ENCODE measurements at places on chromosomes 4 and X. TPM values are rescaled to one million over a fixed set of nuclear protein-coding genes. Genes with fewer than 3 reads are reported as not detected.

DNA sequence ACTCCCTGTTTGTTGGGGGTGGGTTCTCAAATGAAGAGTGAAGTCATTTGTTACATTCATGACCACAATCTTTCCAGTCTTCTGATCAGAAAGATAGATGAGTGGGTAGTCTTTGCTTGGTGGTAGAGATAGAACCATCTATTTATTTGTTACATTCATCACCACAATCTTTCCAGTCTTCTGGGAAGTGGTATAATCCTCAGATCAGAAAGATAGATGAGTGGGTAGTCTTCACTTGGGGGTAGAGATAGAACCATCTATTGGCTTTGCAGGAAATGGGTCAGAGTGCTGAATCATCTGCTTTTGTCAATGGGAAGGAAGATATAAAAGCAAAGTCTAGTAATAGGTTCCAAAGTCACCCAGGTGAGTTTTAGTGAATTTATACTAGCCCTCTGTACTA is 64.2 kb upstream of the EPGN start:
- DNase-seq = no peak

Gene P2RY10
- 60.7 TPM for total RNA-seq

DNA sequence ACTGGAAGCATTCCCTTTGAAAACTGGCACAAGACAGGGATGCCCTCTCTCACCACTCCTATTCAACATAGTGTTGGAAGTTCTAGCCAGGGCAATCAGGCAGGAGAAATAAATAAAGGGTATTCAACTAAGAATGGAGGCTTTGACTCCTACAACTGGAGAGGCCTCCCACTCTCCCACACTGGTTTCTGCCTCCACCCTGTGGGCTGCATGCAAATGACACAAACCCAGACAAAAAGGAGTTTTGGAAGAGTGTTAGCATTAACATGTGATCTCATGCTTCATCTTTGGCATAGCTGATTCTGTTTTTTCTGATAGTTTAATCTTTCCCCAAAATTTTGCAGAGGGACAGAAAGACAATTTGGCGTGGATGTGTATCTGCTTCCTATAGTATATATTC is 80.8 kb upstream of the IQCM start:
- no peak for DNase-seq

- no peak for DNase-seq
Measured at GRCh38 chrX:119622356-119623232, 16.4 kb upstream of the NKRF start.

Gene ARHGAP36
- not detected for total RNA-seq

Gene CCDC149
- total RNA-seq = 0.20 TPM

GRCh38 chr4:96698831-96699230 is 858.9 kb downstream of the PDHA2 start:
- DNase-seq = no peak

Gene GIMD1
- not detected for total RNA-seq

Gene IL21
- not detected for total RNA-seq

Gene MAB21L2
- not detected for total RNA-seq

Gene ELK1
- total RNA-seq = 37.8 TPM

DNA sequence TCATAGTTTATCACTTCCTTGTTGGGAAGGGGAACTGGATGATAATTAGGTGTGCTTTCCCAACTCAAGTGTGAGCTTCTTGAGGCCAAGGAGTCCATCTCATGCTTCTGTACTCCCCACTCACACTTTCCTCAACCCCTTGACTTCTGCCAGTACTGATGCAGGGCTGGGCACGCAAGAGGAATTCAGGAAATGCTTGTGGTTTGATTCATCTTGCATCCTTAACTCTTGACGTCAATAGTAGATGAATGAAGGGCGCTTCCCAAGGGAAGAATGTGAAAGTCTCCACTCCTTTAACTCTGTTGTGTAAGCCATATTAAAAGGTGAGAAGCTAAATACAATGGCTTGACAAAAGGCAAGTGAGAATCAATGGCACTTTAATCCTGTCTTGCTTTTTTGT is 101.8 kb downstream of the AGTR2 start:
- no peak for DNase-seq

DNA sequence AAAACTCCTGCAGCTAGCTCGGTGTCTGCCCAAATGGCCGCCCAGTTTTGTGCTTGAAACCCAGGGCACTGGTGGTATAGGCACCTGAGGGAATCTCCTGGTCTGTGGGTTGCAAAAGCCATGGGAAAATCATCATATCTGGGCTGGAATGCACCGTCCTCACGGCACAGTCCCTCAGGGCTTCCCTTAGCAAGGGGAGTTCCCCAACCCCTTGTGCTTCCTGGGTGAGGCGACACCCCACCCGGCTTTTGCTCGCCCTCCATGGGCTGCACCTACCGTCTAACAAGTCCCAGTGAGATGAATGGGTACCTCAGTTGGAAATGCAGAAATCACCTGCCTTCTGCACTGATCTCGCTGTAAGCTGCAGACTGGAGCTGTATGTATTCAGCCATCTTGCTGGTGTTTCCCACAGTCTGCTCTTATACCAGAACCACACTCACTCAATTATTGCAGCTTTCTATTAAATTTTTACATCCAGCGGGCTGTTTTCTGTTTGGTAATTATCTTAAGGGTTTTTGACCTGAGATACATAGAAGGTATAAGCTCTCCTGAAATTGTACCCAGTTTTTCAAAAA is 36.7 kb upstream of the NPNT start:
- DNase-seq = no peak

DNA sequence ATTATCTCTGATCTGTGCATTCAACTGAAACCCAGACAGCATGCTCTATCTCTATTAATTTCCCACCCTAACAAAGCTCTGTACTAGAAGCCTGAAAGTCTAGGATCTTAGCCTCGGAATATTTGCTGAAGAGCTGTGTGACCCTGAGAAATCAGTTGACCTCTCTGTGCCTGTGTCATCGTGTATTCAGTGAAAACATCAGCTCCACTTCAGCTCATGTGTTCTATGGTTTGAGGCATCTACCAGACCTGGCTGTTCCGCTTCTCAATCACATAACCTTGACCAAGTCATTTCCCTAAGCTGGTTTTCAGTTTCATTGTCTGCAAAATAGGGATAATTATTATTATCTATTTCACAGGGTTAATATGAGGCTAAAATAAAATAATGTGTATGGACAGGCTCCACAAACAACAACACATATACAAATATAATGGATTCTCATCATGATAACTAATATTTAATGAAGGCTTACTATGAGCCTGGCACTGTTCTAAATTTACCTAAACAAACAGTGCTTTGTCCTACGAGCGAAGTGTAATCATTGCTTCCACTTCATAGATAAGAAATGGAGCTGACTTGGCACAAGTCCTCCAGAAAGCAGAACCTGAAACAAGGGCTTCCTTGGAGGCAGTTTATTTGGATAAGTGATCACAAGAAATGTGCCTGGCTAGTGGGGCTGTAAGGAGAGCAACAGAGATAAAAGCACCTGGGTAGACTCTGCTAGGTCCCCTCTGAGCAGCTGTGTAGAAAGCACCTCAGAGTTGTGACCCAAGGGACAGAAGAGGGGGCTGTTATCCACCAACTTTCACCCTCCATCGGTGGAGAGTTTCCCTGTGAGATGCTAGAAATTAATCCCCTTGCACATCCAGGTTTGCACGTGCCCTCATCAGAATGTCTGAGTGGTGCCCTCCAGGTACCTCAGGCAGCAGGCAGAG is 356.9 kb downstream of the RAB28 start:
- no peak for DNase-seq

Gene MAGEB17
- not detected for total RNA-seq

- no peak for DNase-seq
Measured at GRCh38 chr4:38193236-38193863, 233.2 kb downstream of the PTTG2 start.

- DNase-seq = no peak
Measured at GRCh38 chr4:25060963-25061340, 30.2 kb upstream of the LGI2 start.

GRCh38 chr4:24089851-24090534 is 200.1 kb upstream of the PPARGC1A start:
- no peak for DNase-seq

- no peak for DNase-seq
Measured at GRCh38 chrX:107102980-107103379, 15.6 kb downstream of the RBM41 start.

DNA sequence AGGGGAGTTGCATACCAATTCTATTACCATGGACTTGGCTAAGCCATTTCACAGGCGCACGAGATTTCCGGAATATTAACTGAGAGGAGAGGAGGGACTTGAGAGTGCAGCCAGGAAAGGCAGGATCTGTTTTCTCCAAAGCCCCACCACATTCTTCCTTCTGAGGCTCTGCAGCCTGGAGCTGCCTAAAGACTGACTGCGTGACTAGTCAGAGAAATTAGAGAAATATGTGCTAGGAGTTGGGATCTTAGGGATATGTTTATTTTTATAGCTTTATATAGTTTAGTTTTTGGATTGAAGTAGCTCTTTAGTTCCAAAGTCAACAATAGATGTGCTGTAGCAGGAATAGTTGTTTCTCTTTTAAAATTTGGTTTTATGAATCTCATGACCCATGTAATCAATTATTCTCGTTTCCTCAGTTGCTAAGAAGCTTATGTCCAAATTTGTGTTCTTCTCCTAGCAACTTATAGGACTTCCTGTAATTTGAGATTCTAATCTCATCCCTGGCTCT is 300.1 kb upstream of the DDX53 start:
- no peak for DNase-seq

DNA sequence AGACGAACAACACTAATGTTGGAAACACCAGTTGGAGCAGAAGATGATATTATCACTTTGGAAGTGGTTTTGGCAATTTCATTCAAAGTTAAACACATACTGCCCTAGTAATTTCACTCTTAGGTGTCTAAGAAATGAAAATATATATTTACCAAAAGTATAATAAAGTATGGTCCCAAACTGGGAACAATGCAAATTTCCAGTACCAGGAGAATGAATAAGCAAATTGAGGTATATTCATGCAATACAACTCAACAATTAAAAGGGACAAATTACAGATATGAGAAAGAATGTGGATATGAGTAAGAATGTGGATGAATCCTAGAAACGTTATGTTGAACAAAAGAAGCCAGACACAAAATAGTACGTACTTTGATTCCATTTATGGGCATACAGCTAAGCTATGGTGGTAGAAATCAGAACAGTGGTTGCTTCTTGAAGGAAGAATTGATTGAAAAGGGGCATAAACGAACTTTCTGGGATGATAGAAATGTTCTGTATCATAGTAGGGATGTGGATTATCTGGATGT is 10.0 kb downstream of the ELMOD2 start:
- DNase-seq = no peak

DNA sequence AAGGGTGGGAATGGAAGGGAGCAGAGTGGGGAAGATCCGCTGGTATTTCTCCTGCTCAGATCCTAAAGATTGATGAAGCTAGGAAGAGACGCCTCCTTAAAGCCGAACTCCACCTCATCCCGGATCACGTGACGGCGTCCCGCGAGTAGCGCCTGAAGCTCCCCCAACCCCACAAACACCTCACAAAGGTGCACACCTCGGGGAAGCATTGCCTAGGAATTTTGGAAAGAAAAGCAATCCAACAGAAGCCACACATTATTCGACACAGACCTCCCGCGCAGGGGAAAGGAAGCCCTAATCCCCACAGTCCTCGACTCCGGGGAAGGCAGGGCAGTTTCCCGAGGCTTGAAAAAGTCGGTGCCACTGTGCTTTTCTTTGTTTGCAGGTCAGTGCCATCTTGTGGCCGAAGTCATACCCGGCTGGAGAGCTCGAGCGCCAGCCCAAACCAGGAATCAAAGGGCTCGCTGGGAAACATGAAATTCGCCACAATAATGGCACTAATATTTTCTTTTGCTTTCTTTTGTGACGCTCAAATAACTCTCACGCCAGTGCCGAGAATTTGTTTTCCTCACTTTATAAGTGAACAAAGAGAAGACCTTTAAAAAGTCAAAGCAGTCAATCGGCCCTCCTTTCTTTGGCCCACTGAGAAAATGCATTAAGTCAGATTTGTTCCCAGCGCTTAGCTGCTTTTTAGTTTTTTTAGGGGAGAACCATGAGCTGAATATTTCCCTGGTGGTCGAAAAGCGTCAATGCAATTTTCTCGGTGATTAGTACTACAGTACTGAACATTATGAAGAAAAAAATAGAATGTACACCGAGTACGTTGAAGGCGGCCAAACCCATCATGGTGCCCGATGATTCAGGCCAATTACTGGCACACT is at the start of gene NPY1R:
Gene NPY1R, minus strand, starts transcription at position 71 of the 881 bp plus-strand sequence. CDS start 6,042 bp downstream, outside the sequence.
- DNase-seq = no peak

Gene NOA1
- 22.1 TPM for total RNA-seq

DNA sequence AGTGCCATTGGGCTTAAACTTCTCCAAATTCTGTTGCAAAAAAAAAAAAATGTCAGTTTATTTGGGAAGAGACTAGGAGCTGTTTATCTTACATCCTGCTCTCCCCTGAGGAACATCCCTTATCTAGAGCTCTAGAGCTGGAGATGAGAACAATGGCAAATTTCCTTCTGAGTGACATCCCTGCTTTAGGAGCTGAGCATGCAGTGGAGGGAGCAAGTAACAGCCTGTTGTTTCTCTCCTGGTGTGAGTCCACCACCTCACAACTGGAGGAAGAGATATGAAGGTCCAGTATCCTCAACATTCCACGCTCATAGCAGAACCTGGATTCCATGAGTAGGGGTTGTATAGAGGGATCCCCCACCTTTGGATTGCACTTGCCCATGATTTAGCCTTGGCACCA is 676.4 kb downstream of the PCDH18 start:
- no peak for DNase-seq

Gene NMU
- not detected for total RNA-seq

DNA sequence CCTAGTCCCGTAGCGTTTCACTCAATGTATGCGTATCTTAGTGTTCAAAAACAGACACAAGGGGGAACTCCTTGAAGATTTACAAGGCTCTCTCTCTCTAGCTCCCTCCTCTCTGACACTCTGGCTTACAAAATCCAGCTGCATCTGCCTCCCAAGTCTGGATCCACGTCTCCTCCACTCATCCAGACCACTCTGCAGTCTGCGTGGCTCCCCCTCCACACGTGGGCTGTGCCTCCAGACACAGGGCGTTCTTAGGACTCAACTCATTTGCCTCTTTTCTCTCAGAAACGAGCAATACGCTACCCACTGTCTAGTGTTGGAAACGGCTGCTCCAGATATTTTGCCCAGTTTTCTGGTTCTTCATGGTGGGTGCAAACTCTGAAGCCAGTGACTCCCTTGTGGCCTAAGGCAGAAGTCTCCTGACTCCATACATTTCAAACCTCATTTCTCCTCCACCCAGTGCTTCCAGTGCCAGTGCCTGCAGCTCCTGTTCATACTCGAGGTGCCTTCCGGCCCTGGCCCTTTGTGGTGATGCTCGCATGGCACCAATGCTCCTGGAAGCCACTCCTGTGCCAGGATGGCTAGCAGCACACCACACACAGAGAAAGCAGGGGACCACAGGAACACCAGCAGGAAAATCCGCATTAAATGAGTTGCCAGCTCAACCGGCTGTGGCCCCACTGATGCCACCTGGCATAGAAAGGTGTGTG is 24.1 kb downstream of the NAT8L start:
- DNase-seq = no peak

Gene LCORL
- 11.0 TPM for total RNA-seq

Gene RP2
- 7.0 TPM for total RNA-seq

Measured in T-cell (primary cell).